ENCODE measurements at places on chromosomes 4 and X.
A peak's percentile ranks its signal among the peaks of the same experiment; 100 is the strongest.

DNA sequence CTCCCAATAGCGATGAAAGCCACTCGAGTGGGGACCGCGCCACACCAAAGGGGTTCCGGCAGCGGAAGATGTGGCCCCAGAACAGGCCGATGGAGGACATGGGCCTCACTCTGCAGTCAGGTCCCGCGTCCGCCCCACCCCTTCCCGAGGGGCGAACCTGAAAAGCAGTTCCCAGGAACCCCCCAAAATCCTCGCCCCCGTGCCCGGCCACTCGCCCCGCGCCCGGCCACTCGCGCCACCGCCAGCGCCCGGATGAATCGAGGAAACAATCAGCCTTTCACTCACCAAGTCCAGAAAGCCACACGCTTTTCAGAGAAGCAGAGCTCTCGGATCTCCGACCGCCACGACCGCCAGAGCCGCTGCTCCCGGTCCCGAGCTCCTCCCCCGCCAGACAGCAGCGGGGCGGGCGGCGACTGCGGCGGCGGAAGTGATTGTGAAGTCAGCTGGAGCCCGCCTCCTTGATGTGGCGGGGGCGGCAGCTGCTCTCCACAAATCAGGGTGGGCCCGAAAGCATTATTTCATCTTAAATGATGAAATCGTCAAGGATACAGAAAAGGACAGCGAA lies at the start of gene PJA1:
Gene PJA1, minus strand, starts transcription at position 367 of the 565 bp plus-strand sequence. CDS start 2,380 bp downstream, outside the sequence.
- no peak for DNase-seq

DNA sequence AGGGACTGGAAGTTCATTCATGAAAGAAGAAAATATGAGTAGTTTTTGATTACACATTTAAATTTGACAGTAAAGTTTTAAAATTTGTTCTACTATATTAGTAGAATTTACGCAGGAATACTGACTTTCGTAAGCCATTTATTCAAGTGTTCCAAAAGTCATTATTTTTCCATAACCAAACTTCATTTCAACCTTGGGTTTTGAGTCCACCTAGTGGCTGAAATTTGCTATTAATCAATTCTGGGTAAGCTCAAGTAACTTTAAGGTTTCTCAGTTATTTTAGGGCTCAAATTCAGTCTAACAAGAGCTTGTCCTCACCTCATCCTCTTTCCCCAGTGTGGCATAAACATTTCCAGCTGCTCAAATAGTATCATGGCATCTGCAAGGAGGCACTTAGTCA lies 175.4 kb downstream of the SH3BGRL start:
- DNase-seq: no peak

GRCh38 chrX:87900320-87900908 lies 382.8 kb downstream of the KLHL4 start:
- no peak for DNase-seq

DNA sequence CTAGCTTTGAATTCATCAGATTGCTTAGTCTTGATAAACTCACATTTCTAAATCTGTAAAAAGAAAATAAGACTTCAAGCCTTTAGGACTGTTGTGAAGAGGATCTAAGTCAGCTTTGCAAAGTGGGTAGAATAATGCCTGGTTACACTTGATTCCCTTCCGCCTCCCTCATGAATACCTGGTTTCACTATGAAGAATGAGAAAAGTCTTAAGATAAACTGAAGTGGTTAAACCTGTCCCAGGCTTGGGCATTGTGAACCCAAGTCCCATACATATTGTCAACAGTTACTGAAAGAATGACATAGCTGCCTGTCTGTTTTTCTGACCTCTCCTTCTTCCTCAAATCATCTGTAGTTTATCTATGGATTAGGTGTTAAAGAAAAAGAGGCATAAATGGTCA lies 16.7 kb upstream of the GBA3 start:
- no peak for DNase-seq

GRCh38 chrX:68286076-68286475 lies 147.2 kb downstream of the OPHN1 start:
- no peak for DNase-seq

GRCh38 chr4:1547856-1548826 lies 136.0 kb downstream of the FAM53A start:
- DNase-seq: no peak

DNA sequence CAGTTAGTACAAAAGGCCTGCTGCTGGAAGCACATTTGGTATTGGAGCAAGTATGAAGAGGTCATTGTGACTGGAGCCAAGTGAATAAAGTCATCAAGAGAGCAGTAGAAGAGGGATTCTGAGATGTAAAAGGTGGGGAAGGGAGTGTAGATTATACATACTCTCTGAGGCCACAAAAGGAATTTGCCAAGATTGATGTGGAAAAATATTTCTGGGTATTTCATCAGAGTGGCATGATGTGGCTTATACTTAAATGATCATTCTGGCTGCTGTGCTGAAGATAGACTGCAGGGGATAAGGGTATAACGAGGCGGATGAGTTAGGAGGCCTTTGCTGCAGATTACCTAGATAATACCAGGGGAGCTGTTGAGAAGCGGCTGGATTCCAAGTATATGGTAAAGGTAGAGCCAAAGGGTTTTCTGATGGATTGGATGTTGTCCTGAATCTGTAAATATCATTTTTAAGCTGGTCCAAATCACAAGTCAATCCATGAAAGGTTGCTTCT lies 231.8 kb upstream of the AGA start:
- DNase-seq: no peak

DNA sequence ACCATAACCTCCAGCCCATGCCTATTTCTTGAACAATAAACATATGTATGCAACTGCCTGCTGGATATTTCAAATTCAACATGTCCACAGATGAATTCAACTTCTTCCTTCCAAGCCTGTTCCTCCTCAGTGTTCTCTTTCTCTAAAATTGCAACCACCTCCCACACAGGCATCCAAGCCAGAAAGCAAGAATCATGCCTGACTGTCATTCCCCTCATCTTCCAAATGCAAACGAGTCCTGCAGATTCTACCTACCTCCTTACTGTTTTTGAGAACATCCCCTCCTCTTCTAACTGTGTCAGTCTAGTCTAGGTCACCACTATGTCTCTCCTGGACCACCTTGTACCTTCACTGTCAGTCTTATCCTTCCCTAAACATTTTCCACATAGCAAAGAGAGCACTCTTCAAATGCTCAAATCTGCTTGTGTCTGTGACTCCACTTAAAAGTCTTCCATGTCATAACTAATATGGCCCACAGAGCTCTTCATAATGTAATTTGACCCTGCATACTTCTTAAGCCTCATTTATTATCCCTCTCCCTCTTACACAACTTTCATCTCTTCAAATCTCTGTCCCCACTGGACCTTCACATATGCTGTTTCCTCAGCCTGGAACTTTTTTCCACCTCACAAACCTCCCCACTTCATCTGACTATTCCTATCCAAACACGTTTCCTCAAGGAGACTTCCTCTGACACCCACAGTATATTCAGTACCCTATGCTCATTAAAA lies 25.7 kb downstream of the MAPK10 start:
- no peak for DNase-seq

DNA sequence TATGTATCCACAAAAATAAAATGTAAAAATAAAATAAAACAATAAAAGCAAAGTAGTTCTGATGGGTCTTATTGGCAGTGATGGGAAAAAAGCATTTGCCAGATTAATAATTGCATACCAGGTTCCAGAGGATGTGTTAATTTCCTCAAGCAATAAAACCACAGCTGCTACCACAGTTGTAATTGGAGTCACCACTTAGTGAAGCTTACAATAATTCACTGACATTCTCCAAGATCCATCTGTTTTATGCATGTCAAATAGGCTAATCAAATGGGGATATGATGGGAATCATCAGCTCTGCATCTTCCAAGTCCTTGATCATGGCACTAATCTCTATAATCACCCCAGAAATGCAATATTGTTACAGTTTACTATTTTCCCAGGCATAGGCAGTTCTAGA lies 123.5 kb upstream of the EMCN start:
- DNase-seq: no peak

GRCh38 chr4:176377780-176378179 lies 58.0 kb downstream of the SPCS3 start:
- DNase-seq: no peak

- DNase-seq: no peak
Observed at GRCh38 chrX:7068939-7069367, 78.6 kb upstream of the STS start.

- no peak for DNase-seq
Observed at GRCh38 chr4:67687636-67688035, 13.3 kb downstream of the UBA6 start.

DNA sequence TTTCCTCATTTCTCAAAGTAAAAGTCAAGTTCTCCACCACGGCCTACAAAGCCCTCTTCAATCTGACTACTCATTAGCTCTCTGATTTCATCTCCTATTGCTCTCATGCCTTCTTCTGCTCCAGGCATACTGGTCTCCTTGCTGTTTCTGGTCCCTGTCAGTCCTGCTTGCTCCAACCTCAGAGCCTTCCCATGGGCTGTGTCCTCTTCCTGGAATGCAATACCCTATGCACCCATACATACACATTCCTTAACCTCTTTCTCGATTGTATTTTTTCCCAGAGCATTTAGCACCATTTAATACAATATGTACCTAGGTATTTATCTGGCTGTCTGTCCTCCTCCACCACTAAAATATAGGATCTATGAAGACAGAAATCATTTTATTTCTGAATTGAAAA lies 385.2 kb downstream of the GASK1B start:
- no peak for DNase-seq

GRCh38 chrX:109886122-109886761 lies 116.7 kb upstream of the TMEM164 start:
- DNase-seq: peak; percentile 4

- no peak for DNase-seq
Observed at GRCh38 chrX:117607561-117607960, 509.0 kb downstream of the KLHL13 start.

- no peak for DNase-seq
Observed at GRCh38 chr4:185323606-185324005, 72.1 kb downstream of the LRP2BP start.

DNA sequence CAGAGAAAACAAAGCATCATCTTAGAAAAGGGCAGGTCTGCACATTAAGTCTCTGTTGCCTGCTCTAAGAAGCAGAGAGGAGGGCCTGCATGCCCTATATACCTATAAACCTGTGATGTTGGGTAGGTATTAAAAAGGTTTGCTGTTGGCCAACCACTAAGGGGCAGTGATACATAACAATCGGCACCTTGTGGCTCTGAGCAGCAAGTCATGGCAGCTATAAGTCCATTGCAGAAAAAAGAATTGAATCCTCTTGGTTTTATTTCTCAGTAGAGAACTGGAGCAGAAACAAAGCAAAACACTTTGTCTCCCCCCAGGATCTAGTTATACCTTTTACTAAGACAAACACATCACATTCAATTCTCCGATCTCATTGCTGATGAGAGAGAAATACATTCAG lies 1364.4 kb downstream of the STIM2 start:
- no peak for DNase-seq

DNA sequence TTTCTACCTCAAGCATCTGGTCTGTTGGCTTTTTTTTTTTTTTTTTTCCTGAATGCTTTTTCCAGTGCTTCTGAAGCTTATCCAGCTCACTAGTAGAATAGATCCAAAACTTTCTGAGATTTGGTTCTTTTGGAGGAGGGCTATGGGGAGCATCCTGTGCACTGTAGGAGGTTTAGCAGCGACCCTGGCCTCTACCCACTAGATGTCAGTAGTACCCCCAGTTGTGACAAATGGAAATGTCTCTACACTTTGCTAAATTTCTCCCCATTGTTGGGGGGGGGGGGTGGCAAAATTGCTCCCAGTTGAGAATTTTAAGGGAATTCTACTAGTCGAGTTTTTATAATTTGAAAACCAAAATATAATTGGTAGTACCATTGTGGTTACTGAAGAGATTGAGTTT lies 23.0 kb upstream of the PPA2 start:
- no peak for DNase-seq

DNA sequence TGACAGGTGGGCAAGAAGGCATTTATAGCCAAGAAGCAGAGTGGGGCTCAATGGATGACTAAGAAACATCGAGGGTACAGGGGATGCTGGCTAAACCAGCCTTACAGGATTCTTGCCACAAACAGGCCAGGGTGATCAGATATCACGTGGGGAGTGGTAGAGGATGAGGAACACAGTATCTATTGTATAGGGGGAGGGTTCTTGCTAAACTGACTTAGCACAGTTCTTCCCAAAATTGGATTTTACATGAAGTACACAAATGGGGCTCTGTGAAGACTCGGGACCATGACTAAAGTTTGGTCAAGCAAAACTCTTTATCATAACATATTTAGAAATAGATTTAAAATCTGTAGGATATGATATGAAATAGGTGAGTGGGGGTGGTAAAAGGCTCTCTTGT lies 144.0 kb upstream of the ATOH1 start:
- no peak for DNase-seq

DNA sequence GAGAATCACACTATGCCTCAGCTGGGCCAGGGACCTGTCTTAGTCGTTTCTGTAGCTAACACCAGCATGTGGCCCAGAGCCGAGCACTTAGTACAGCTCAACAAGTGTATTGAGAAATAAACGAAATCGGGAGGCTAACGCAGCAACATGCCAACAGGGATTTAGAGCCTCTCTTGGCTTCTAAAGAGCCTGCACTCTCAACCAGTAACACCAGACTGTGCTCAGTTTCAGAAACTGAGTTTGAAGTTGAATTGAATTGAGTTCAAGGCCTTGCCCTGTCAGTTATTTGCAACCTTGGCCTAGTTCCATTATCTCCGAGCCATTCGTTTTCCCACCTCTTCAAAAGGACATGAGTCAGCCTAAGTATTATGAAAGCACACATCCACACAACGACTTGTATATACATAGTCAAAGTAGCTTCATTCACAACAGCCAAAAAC lies 71.3 kb upstream of the LDB2 start:
- no peak for DNase-seq

DNA sequence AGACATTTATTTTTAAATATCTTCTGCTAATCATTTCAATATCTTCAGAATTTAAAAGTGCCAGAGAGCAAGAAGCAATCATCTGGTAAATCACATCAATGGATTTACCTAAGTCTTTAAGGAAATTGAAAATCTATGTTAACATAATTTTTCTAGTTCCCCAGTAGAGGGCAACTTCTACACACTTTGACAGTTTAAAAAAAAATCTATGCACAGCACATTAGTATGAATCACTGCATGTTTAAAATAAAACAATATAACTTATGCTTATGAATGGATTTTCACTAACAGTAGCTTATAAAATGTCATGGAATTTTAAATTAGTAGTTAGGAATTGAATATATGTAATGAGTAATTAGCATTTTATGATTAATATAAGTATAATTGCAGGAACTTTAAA lies 126.5 kb downstream of the REELD1 start:
- DNase-seq: no peak

GRCh38 chrX:12970691-12971202 lies 4.2 kb upstream of the TMSB4X start:
- DNase-seq: peak; percentile 24

DNA sequence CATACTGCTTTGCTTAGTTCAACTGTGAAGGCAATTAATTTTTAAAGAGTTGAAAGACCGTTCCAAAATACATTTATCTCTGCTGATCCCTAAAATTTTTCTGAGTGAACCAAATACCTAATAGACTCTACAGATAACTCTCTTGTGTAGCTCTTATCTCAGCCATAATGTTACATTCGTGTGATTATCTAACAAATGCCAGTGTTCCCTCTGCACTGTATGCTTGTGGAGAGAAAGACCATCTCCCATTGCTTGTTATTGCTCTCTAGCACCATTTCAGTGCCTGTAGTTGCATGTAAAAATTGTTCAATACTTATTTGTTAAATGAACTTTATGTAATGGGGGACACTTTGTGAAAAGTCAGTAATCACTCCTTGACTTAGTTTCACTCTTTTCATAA lies 81.3 kb upstream of the ATOH1 start:
- DNase-seq: no peak
